Stimulated activated CD8-positive, alpha-beta memory T cell treated with anti-CD3 and anti-CD28 coated beads, Interleukin-7, amount 100 ng/mL, for 24 hours (primary cell): ENCODE measurements at places on chromosomes 6 and 20.

DNA sequence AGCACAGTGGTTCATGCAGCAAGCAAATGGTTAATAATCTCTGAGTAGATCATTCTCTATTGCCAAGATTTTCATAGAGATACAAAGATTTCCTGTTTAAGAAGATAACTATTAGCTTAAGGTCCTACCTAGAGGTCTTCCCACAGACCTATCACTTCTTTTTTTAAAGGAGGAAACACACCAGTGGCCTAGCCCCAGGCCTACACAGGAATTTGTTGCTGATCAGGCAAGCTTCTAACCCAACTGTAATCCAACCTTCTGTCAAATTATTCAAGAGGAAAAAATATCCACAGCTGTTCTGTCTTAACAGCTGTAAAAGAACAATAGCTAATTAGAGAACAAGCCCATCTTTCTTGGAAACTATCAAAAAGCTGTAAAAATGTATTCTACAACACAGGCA lies 332.8 kb downstream of the BTBD9 start:
- no peak for DNase-seq

DNA sequence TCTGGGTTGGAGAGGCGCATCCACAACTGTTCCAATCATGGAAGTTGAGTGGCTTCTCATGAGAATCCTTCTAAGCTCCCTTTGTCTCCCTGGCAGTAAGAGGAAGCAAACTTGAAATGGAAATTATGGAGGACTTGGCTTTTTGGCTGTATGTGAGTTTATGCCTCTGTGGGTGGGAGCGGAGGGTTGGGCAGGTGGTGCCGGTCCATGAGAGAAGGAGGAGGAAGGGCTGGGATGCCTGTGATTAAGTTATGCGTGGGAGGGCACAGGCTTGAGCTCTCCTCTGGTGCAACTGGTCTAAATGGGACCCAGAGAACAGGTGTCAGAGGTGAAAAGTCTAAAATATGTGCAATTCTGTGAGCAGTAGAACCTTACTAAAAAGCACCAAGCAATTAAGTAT lies 2.2 kb downstream of the PHACTR3 start:
- DNase-seq = no peak

- no peak for DNase-seq
Observed at GRCh38 chr20:44118185-44119033, 68.6 kb downstream of the JPH2 start.

- DNase-seq = no peak
Observed at GRCh38 chr6:13455552-13455966, 31.8 kb downstream of the GFOD1 start.

- no peak for DNase-seq
Observed at GRCh38 chr20:50494428-50494827, 15.8 kb upstream of the PTPN1 start.
